LHCN-M2 (cell line): ENCODE measurements at places on chromosomes 12 and 14.
A peak's percentile ranks its signal among the peaks of the same experiment; 100 is the strongest.

- DNase-seq, result peak; percentile 90
Measured at GRCh38 chr12:92439420-92439805, 263.4 kb upstream of the PLEKHG7 start.

DNA sequence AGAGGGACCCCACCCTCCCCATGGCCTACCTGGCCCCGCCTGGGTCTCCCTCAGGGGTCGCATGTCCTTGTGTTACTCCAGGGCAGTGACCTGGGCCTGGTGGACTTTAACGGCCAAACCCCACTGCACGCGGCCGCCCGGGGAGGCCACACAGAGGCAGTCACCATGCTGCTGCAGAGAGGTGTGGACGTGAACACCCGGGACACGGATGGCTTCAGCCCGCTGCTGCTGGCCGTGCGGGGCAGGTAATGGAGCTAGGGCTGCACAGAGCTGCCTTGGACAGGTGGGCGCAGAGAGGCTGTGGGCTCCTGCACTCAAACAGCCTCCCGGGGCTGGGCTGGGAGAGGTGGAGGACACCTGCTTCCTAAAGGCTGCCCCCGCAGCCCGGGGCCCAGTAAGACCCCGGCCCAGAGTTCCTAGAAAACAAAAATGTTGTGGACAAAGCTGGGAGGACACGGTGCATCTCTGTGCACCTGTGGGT is 21.6 kb downstream of the ASPG start:
- DNase-seq, result no peak

GRCh38 chr14:61213191-61213621 is 67.9 kb downstream of the TMEM30B start:
- peak; percentile 66 for DNase-seq

DNA sequence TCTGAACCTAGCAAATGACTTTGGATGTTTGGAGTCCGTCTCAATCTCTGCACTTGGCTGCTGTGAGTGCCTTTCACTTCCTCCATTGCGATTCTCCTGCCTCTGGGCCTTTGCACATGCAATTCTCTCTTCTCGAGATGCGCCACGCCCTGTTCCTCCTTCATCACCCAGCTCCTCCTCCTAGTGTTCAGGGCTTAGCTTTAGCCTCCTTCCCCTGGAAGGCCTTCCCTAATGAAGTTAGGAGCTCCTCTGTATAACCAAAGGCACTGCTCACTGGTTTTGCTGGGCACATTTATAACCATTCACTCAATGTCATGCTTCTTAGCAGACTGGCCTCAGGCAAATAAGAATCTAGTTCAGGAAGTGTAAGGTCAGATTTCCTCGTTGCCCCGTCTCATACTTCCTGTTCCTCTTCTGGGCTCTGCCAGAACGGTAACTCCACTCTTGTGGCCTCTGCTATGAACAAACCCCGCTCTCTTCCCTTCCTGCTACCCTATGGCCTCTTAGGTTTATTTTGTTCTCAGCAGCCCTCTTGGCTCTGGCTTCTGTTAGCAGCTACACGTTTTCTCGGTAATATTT is 171.4 kb downstream of the CRADD start:
- no peak for DNase-seq

GRCh38 chr14:104973385-104974145 is 4.6 kb downstream of the AHNAK2 start:
- peak; percentile 87 for DNase-seq

DNA sequence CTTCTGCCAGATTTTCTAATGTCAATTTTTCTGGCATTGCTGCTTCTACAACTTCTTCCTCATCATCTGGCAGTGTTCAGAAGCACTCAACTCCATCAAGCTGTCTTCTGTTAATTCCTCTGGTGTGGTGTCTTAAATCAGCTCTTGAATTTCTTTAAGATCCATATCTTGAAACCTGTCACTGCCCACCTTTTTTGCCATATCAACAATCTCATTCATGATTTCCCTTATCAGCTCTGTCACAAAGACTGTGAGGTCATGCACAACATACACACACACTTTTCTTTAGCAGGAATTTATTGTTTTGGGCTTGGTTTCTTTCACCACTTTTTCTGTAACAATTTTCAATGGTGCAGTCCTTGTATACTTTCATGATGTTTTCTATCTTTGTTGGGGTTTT is 7.2 kb downstream of the THAP2 start:
- no peak for DNase-seq

DNA sequence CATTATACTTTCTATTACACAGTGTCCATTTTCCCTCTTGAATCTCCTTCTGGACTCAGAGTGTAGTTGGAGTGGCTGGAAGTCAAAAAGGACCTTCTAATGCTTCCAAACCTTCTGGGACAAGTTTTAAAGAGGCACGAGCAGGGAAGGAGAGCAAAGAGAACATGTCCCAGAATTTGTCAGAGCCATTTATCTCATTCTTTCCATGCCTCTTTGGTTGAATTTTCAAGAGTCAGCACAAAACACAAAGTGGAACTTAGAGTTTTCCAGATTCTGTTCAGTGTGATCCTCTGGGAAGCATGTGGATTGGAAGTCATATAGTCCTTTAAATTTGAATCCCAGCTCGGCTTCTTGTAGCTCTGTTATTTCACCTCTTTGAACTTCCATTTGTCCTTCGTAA is 138.2 kb upstream of the PWP1 start:
- DNase-seq, result no peak

DNA sequence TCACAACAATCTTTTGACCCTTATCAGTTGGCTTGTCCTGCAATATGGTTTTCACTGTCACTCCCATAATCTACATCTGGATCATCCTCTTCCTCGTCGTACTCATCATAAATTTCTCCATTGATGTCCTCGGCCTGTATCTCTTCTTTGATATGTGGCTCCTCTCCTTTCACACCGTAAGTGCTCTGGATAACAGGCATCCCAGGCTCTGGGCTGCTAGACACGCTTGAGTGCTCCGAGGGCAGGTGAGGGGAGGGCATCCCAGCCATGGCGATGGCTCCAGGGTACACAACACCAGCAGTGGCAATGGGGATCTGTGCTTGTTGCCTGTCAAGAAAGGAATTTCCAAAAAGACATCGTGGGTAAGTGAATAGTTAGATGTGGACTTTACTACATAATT is 415.3 kb downstream of the SOX5 start:
- DNase-seq, result no peak

- DNase-seq, result no peak
Measured at GRCh38 chr12:91984556-91984955, 161.1 kb downstream of the BTG1 start.

GRCh38 chr12:16303939-16304338 is 26.5 kb upstream of the SLC15A5 start:
- DNase-seq, result no peak

DNA sequence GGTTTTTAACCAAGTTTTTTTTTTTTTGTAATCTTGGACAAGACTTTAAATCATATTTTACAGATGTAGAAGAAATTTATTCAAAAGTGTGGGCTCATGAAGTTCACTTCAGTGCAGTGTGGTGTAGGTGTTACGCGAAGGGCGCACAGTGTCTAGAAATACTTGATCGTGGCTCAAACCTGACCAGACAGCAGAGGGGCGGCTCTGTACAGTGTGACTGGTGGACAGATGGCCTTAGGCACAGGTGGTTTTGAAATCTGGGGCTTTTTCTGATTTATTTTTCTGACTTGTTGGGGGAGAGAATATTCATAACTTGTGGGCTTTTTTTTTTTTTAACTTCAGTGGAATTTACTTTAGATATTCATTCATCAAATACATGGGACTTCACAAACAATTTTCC is 179.2 kb downstream of the PELI2 start:
- DNase-seq, result no peak

- DNase-seq, result peak; percentile 71
Measured at GRCh38 chr12:108511633-108512540, 3.2 kb upstream of the FICD start.

- no peak for DNase-seq
Measured at GRCh38 chr12:108911915-108912314, 32.0 kb downstream of the DAO start.

DNA sequence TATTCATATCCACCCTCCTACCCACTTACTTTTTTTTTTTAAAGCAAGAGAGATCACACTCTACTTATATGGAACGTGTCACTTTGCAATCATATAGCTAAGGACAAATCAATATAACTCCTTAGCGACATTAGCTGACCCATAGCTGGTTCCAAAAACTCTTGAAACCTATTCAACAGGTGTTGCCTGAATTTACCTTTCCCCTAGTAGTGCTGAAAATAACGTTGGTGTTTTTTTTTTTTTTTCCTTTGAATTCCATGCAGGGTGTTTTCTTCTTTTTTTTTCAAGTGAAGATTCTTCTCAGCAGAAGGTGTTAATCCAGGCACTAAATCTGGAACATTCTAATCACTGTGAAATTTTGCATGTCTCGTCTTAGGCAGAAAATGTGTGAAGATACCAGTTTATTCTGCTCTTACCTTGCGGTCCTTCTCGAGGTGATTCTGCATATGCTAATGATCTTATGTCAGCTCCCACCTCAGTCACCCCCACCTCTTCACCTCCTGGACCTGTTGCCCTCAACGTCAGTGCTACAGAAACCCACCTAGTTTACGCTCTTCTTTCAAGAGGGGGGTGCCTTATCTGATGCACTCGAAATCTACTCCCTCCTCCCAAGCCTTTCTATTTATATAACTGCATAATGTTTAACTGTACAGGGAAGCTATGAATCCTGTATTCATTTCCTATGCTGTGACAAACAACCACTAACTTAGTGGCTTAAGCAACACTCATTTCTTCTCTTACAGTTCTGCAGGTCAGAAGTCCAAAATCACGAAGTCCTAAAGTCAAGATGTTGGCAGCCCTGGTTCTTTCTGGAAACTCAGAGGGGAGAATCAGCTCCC is 7.1 kb upstream of the VPS37B start:
- DNase-seq, result no peak

- DNase-seq, result no peak
Measured at GRCh38 chr14:25371068-25371467, 321.1 kb upstream of the STXBP6 start.

DNA sequence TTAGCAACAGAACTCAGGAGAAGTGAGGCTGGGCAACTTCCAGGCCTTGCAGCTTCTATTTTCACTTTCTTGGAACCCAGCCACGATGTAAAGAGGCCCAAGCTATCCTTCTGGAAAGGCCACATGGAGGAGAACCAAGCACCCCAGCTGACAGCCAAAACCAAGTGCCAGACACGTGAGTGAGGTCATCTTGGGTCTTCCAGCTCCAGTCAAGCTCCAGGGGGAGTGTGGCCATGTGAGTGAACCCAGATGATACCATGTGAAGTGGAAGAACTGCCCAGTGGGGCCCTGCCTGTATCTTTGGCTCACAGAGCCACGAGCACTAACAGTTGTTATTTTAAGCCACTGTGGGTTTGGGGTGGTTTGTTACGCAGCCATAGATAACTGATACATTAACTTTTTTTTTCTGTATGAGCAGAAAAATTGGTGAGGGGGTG is 126.8 kb upstream of the MAP1LC3B2 start:
- DNase-seq, result no peak
